Activated CD8-positive, alpha-beta T cell treated with anti-CD3 and anti-CD28 coated beads for 36 hours (primary cell): ENCODE measurements at places on chromosomes 7 and 10. TPM values are rescaled to one million over a fixed set of nuclear protein-coding genes. Genes with fewer than 3 reads are reported as not detected.

The GPRIN2 gene
- not detected for total RNA-seq

GRCh38 chr7:37770838-37771237 is 77.6 kb upstream of the NME8 start:
- no peaks in the 10 kb centered on the region for H3K27me3 ChIP-seq
- H3K4me1 ChIP-seq, result peaks cover 2% of the 10 kb centered on the region
- no peak overlapping the region for H3K27ac ChIP-seq
- DNase-seq, result no peak

GRCh38 chr10:90917968-90918318 is 2.9 kb downstream of the ANKRD1 start:
- peaks cover 3% of the 10 kb centered on the region for H3K27me3 ChIP-seq
- no peaks in the 10 kb centered on the region for H3K36me3 ChIP-seq
- H3K4me1 ChIP-seq, result no peaks in the 10 kb centered on the region
- DNase-seq, result no peak

- no peak overlapping the region for H3K4me3 ChIP-seq
- no peak for DNase-seq
- peaks cover 1% of the 10 kb centered on the region for H3K27me3 ChIP-seq
Measured at GRCh38 chr10:113788604-113789083, 37.2 kb downstream of the PLEKHS1 start.

DNA sequence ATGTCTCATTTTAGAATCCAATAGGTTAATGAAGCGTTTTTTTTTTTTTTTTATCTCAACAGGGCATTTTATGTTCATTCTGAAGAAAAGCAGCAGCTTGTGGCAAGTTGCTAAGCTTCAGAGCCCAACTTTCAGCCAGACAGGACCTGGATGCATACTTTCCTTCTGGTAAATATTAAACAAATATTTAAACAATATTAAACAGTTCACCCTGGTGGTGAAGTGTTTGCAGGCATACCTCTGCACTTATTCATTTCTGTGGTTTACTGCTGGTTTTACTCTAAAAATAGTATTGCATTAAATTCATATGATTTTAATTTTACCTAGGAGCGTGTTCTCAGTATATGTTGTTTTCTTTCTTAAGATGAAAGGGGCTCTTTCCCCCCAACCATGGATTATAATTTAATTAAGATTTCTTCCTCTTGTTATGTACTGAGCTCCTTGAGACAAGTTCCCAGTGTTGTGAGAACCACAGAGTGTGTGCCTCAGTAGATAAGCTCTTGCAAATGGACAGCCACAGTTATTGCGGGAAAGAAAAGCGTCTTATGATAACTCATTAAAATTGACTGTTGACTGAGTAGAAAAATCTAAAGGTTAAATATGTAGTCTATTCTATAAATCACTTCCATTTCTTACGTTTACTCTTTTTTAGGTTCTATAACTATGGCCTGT is 155.8 kb downstream of the MALRD1 start:
- H3K4me3 ChIP-seq, result no peak overlapping the region
- no peak for DNase-seq
- no peaks in the 10 kb centered on the region for H3K4me1 ChIP-seq
- H3K36me3 ChIP-seq, result no peaks in the 10 kb centered on the region
- H3K27me3 ChIP-seq, result no peaks in the 10 kb centered on the region

- DNase-seq, result peak; percentile 36
- no peaks in the 10 kb centered on the region for H3K27me3 ChIP-seq
- H3K4me1 ChIP-seq, result peaks cover 25% of the 10 kb centered on the region
- H3K27ac ChIP-seq, result peak overlapping the region; percentile 76
- H3K4me3 ChIP-seq, result no peak overlapping the region
Measured at GRCh38 chr7:1987591-1988532, 244.9 kb downstream of the MAD1L1 start.

- H3K27ac ChIP-seq, result no peak overlapping the region
- no peak for DNase-seq
- H3K4me3 ChIP-seq, result no peak overlapping the region
- H3K36me3 ChIP-seq, result no peaks in the 10 kb centered on the region
Measured at GRCh38 chr7:71507680-71508602, 376.0 kb downstream of the GALNT17 start.

GRCh38 chr7:41403291-41403690 is 299.6 kb downstream of the INHBA start:
- no peak for DNase-seq
- H3K27me3 ChIP-seq, result no peaks in the 10 kb centered on the region

GRCh38 chr7:35487402-35487801 is 207.5 kb downstream of the HERPUD2 start:
- no peak for DNase-seq
- H3K27ac ChIP-seq, result no peak overlapping the region
- H3K4me3 ChIP-seq, result no peak overlapping the region
- no peaks in the 10 kb centered on the region for H3K36me3 ChIP-seq
- peaks cover 6% of the 10 kb centered on the region for H3K27me3 ChIP-seq
- no peaks in the 10 kb centered on the region for H3K4me1 ChIP-seq

DNA sequence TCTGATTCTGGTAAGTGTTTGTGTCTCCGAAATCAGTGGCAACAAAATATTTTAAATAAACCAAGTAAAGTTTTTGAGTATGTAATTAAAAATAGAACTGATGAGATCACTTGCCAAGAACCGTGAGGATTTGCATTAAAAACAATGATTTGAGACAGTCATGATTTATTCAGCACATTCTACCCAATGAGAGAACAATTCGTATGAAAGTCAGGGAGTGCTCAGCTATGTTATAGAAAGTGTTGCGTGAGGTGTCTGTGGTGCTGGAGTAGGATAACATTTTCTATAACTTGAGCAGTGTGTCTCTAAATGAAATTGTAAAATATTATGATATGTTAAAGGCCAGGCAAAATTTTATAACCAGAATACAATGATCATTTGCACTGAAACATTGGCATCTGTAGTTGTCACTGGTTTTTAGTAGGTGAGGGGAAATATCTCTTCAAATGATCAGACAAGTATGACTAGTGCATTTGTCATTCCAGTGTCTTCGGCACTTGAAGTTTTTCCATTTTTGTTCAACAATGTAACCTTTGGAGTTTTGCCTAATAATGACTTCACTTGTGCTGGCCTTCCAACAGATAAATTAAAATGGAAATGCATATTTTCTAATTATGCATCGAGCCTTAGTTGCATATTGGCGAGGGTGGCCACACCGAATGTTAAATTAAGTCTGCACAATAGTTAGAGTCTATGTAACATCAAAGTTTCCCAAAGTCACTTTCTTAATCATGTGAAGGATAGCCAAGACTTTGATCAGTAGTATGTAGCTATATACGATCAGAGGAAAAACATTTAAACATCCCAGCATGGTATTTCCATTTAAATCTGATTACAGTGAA is 335.9 kb downstream of the GFRA1 start:
- no peaks in the 10 kb centered on the region for H3K36me3 ChIP-seq
- H3K27me3 ChIP-seq, result no peaks in the 10 kb centered on the region
- no peaks in the 10 kb centered on the region for H3K4me1 ChIP-seq
- no peak overlapping the region for H3K27ac ChIP-seq

- no peaks in the 10 kb centered on the region for H3K36me3 ChIP-seq
- no peaks in the 10 kb centered on the region for H3K27me3 ChIP-seq
- no peaks in the 10 kb centered on the region for H3K4me1 ChIP-seq
- DNase-seq, result no peak
- no peak overlapping the region for H3K4me3 ChIP-seq
- no peak overlapping the region for H3K27ac ChIP-seq
Measured at GRCh38 chr7:118949031-118949430, 724.5 kb downstream of the ANKRD7 start.

DNA sequence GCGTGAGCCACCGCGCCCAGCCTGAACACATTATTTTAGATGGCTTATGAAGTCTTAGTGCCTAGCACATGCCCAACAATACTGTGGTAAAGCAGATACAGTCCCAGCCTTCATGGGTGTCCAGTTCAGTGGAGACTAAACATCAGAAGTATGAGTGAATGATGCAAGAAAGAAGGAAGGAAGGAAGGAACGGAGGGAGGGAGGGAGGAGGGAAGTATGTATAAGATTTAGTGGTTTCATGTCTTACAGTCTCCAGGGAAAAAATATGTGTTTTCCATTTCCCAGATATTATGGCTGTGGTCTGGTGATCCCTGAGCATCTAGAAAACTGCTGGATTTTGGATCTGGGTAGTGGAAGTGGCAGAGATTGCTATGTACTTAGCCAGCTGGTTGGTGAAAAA is 2.9 kb downstream of the AS3MT start:
- no peak for DNase-seq
- H3K4me3 ChIP-seq, result no peak overlapping the region
- peaks cover 3% of the 10 kb centered on the region for H3K36me3 ChIP-seq

GRCh38 chr10:69879634-69880257 is 78.0 kb downstream of the COL13A1 start:
- H3K27ac ChIP-seq, result no peak overlapping the region
- H3K27me3 ChIP-seq, result peaks cover 17% of the 10 kb centered on the region
- no peak for DNase-seq
- H3K4me1 ChIP-seq, result no peaks in the 10 kb centered on the region

GRCh38 chr10:130924138-130924819 is 387.2 kb downstream of the TCERG1L start:
- no peaks in the 10 kb centered on the region for H3K36me3 ChIP-seq
- H3K27me3 ChIP-seq, result no peaks in the 10 kb centered on the region
- no peak overlapping the region for H3K4me3 ChIP-seq
- H3K27ac ChIP-seq, result no peak overlapping the region
- DNase-seq, result peak; percentile 4

DNA sequence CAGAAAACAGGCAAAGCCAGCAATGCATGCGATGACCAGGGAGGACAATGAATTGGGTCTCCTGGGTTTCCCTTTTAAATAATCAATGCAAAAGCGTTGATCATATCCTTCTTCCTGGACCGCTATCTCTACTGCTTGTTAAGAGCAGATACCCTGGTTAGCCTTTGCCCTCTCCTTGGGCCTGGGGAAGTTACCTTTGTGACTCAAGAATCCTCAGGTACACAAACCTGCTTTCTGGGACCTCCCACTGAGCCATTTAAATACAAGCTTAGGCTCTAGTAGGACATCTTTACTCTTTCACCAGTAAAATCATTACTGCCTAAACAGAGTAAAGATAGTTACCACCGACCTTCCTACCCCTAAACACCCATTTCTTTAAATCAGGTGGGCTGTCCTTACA is 173.9 kb downstream of the WNT2 start:
- no peaks in the 10 kb centered on the region for H3K27me3 ChIP-seq
- no peak for DNase-seq
- H3K4me3 ChIP-seq, result no peak overlapping the region
- no peak overlapping the region for H3K27ac ChIP-seq

The CTNNA3 gene
- not detected for total RNA-seq
